ENCODE measurements at places on chromosomes 5 and 9.

GRCh38 chr5:58775701-58776262, 192.9 kb downstream of the RAB3C start:
- DNase-seq = no peak

GRCh38 chr5:181188700-181189362, 16.2 kb downstream of the TRIM7 start:
- DNase-seq = no peak

- DNase-seq = no peak
Measured at GRCh38 chr5:53035868-53036381, 46.8 kb downstream of the ITGA2 start.

GRCh38 chr9:27349698-27350080, 52.7 kb upstream of the EQTN start:
- DNase-seq = no peak

DNA sequence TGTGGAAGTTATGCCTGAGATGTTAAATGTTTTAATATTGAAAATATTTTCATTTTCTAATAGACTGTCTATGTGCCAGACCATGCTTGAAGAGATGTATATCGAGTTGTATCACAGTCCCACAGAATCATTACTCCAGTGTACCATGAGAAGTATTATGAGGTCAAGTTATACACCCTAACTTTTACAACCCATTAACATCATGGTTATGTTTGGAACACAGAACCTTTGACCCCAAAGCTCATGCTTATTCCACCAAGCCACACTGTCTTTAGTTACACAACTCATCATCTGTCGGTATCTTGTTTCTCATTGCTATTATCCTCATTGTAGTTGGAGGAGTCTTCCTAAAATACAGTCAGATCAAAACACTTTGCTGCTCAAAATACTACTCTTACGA, 248.0 kb downstream of the KCTD16 start:
- DNase-seq = no peak

GRCh38 chr9:123335193-123335985, 20.6 kb upstream of the CRB2 start:
- no peak for DNase-seq

DNA sequence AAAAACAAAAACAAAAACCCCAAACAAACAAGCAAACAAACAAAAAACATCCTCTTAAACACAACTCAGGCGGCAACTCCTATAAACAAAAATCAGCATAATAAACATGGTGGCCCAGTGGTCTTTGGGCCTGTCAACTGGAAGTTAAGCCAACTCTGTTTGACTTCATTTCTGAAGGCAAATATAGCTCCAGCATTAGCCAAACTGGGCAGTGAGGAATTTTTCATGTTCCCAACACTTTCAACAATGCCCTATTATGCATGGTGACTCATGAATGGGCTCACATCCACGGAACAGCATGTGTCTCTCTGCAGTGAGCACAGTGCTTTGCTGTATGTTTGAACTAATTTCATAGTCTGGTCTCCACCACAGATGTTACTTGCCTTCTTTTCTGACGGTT, 143.9 kb upstream of the STC2 start:
- no peak for DNase-seq

DNA sequence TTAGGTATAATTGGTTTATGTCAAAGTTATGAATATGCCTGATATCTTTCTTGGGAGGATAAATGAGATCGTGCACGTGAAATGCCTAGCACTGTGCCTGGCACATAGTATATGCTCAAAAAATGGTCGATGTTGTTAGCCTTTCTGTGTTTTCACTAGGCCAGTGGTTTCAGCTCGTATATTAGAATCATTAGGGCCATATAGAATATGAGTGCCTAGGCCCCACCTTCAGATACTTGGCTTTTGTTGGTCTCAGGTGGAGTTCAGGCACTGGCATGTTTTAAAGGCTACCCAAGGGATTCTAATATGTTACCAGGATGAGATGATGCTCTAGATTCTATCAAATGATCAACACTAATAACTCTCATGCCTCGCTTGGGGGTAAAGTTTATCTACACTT, 56.8 kb downstream of the ELL2 start:
- DNase-seq = no peak

- DNase-seq = no peak
Measured at GRCh38 chr5:109852371-109853155, 162.8 kb downstream of the MAN2A1 start.

GRCh38 chr9:15426019-15426418, 3.3 kb downstream of the SNAPC3 start:
- no peak for DNase-seq

DNA sequence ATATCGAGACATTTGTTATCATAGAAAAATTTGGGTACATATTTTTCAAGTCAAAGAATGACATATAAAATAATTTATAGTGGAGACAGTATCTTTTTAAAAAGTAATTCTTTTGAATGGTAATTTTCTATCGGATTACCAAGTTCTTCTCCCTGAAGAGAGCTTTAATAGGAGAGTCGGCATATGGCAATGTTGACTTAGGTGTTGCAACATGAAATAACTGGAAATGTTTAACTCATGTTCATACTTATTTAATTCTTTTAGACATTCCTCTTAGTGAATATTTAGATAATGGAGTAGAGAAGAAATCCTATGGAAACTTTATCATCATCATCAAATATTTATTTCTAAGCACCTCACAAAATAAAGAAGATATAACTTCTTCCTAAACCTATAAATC, 118.2 kb upstream of the CTNND2 start:
- DNase-seq = no peak

DNA sequence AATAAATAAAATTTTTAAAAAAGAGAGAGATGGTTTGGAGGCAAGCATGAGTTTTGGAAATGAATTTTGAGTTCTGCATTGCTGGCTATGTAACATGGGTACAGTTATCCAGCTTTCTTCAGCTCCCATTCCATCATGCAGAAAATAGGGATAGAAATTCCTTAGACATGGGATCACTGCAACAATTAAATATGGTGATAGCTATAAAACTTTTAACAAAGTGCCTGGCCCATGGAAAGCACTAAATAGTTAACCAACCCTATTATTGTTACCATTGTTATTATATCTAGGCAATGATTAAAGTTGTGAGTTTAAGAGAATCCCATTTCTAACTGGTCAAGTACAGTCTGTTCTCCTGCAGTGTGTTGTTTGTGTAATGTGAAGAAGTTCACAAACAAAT, 115.4 kb upstream of the GAS1 start:
- no peak for DNase-seq
